Endothelial cell of umbilical vein (primary cell): ENCODE measurements at places on chromosomes 13 and 19. TPM values are rescaled to one million over a fixed set of nuclear protein-coding genes. Genes with fewer than 3 reads are reported as not detected.

DNA sequence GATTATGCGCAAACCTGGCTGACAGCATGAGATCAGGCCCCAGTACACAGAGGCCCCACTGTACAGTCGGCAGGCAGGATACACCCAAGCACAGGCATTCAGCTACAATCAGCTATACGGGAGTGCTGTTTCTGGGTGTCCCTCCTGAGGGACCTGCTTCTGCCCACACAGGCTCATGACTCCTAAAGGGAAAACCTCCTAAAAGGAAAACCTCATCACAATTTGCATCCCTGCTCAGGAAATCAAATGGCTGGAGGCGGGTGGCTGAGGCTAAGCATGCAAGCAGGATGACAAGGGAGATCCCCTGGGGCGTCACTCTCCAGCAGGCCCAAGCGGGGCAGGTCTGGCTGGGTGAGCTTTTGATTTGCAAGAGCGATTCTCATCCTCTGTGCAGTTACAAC lies 99.8 kb downstream of the CRYL1 start:
- H3K4me1 ChIP-seq = no peaks in the 10 kb centered on the region
- no peak for DNase-seq
- H3K36me3 ChIP-seq = no peaks in the 10 kb centered on the region
- no peaks in the 10 kb centered on the region for H3K27me3 ChIP-seq
- H3K4me3 ChIP-seq = no peak overlapping the region

- peaks cover 6% of the 10 kb centered on the region for H3K4me1 ChIP-seq
- no peaks in the 10 kb centered on the region for H3K36me3 ChIP-seq
- H3K27me3 ChIP-seq = no peaks in the 10 kb centered on the region
- H3K27ac ChIP-seq = no peak overlapping the region
- no peak for DNase-seq
- no peak overlapping the region for H3K4me3 ChIP-seq
These were observed 1.1 kb upstream of the FLT3LG start for GRCh38 chr19:49472936-49473335.

The NXNL1 gene
- polyA plus RNA-seq = not detected in 2 replicates

The ANKRD24 gene
- polyA plus RNA-seq = 0.07 and 0.08 TPM in 2 replicates

DNA sequence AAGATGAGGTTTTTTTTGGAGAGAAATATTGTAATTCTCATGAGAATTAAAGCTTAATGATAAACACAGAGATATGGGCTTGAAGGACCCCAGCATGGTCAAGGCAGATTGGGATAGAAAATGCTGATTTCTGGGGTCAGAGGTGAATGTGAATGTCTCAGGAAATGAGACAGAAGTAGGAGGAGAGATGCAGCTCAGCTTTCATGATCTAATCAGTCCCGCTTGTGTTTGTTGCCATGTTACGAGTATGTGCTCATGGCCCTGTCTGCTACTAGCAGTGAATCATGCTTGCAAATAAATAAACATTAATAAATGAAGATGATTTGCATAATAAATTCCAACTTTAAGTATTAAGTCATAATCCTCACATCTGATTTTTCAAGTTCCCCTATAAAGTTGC lies 23.0 kb upstream of the NDFIP2 start:
- no peaks in the 10 kb centered on the region for H3K36me3 ChIP-seq
- peaks cover 9% of the 10 kb centered on the region for H3K4me1 ChIP-seq
- DNase-seq = peak; percentile 79
- no peaks in the 10 kb centered on the region for H3K27me3 ChIP-seq
- no peak overlapping the region for H3K4me3 ChIP-seq

- peaks cover 3% of the 10 kb centered on the region for H3K27me3 ChIP-seq
- no peak for DNase-seq
- no peaks in the 10 kb centered on the region for H3K36me3 ChIP-seq
These were observed 10.4 kb downstream of the SETDB2 start for GRCh38 chr13:49454388-49455006.

The OSCAR gene
- 0.08 and 0.10 TPM in 2 replicates for polyA plus RNA-seq

GRCh38 chr19:5050067-5050656 lies 81.2 kb downstream of the KDM4B start:
- H3K4me3 ChIP-seq = no peak overlapping the region
- no peaks in the 10 kb centered on the region for H3K27me3 ChIP-seq
- H3K36me3 ChIP-seq = peaks cover 12% of the 10 kb centered on the region
- H3K27ac ChIP-seq = no peak overlapping the region
- H3K4me1 ChIP-seq = peaks cover 7% of the 10 kb centered on the region
- DNase-seq = no peak

DNA sequence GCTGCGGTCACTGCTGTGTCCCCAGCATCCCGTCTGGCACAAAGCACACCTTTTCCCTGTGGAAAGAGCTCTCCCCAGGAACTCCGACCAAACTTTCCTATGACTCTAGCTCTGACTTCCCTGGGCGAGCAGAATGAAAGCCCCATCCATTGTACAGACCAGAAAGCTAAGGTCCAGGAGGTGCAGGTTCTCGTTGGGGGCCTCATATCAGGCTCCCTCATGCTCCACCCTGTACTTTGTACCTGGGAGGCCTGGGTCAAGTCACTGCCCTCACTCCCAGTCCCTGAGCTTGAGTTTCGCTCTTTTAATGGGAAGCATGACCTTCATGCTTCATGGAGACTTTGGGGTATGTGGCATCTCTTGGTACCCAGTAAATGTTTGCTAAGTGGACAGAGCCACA lies 18.4 kb downstream of the CYTH2 start:
- H3K27me3 ChIP-seq = peaks cover 3% of the 10 kb centered on the region
- DNase-seq = no peak
- H3K36me3 ChIP-seq = no peaks in the 10 kb centered on the region
- no peak overlapping the region for H3K27ac ChIP-seq
- peaks cover 10% of the 10 kb centered on the region for H3K4me1 ChIP-seq
- H3K4me3 ChIP-seq = no peak overlapping the region
